ENCODE measurements at places on chromosomes 16 and 17.

DNA sequence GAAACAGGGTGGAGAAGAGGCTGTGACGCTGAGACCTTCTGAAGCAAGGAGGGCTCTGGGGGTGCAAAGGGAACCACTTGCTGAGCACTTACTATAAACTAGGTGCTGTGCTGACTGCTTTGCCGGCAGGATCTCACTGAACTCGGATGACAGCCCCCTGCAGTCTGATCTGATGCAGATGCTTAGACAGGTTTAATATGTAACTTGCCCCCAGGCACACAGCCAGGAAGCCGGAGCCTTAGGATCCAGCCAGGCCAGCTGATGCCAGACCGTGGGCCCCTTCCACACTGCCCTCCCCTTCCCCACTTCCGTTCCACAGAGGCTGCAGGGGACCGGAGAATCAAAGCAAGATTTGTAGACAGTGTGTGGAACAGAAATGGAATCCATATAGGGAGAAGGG is 23.1 kb downstream of the SPACA3 start:
- DNase-seq = no peak

DNA sequence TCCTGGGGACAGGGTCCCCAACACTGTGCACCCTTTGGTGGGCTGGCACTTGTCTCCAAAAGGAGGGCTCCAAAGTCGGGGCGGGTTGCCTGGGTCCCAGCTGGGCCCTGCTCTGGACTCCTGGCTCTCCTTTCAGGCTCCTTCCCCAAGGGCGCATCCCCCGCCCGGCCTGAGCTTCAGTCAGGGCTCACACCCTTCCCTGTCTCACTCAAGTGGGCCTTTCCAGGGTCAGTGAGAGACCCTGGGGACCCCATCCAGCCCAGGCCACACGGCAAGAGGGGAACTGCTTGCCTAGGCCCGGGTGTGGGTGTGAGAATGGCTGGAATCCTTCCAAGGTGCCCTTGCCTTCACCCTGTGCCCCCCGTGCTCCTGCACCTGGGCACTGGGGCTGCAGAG is 41.8 kb upstream of the SLC38A10 start:
- DNase-seq = no peak

DNA sequence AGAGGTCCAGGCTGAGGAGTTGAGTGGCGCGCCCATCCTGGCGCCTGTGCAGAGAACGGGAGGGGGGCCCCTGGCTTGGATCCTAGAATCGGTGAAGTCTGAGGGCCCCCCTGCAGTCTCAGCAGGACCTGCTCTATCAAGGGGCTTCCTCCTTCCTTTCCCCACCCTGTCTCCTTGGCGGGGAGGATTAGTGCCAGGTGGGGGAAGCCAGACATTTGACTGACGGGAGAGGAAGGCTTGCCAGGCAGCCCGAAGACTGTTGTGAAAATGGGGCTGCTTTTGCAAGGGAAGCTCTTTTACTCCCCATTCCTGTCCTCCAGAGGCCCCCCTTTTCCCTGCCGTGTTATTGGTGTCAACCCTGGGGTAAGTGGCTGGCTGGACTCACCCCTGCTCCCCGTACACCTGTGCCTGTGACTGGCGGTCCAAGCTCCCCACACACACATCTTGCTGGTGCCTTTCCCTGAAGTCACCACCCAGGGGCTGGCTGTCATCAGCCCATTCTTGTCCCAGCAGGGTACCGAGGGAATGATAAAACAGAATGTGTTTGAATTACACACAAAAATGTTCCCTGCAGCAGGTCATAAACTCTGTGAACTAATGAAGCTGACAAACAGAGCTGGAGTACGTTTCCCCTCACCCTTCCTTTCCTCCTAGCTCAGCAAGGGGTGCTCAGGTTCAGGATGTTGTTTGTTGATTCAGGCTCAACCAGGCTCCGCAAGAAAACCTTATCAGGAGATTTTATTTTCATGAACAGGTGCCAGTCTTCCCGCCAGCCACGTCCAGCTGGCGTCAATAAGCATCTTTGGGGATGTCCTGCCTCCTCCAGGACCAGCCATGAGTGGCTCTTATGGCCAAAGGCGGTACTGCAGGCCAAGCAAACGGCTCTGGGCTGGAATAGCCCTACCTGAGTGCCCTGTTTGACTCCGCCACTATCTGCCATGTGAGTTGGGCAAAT is 4.4 kb upstream of the ARMC7 start:
- no peak for DNase-seq

- peak; percentile 14 for DNase-seq
These were observed 48.6 kb downstream of the GAS7 start for GRCh38 chr17:10149573-10150399.

DNA sequence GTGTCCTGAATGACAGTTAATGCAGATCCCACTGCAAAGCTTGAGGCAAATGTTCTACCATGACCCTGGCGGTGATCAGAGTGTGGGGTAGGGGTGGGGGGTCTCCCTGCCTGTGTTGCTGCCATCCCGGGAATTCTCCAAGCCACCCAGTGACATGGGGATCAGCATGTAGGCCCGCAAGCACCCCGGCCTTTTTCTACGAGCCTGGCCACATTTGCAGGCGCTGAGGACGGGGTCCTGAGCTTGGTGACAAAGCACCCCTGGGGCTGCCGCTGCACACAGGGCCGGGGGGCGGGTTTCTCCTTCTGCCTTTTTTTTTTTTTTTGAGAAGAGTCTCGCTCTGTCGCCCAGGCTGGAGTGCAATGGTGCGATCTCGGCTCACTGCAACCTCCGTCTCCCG is 35.8 kb downstream of the SLC7A5 start:
- DNase-seq = no peak

- no peak for DNase-seq
These were observed 67.5 kb downstream of the GNAO1 start for GRCh38 chr16:56258508-56259424.

DNA sequence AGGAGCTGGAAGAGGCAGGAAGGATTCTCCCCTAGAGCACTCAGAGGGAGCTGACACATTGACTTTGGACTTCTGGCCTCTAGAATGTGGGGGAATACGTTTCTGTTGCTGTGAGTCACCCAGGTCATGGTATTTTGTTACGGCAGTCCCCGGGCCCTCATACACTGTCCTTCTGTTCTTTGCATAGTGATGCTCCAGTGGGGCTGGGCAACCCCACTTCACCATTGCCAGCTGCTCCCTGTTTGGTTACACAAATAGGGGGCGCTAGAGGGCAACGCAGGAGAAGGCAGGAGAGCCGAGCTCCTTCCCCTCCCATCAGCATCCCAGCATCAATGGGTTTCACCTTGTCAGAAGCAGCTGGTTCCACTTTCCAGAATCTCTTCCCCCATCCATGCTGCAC is 257.7 kb upstream of the FOXF1 start:
- no peak for DNase-seq
